ENCODE measurements at places on chromosomes 7 and 10. TPM values are rescaled to one million over a fixed set of nuclear protein-coding genes. Genes with fewer than 3 reads are reported as not detected.

GRCh38 chr7:21743493-21743892 is 200.7 kb downstream of the DNAH11 start:
- DNase-seq, result no peak

- DNase-seq, result no peak
These were observed 13.2 kb downstream of the TMEM273 start for GRCh38 chr10:49174926-49175500.

- peak; percentile 48 for DNase-seq
These were observed 1043.2 kb upstream of the C7orf33 start for GRCh38 chr7:147547252-147547897.

- no peak for DNase-seq
These were observed 171.2 kb downstream of the DNAJB6 start for GRCh38 chr7:157507987-157508386.

GRCh38 chr7:3073763-3074458 is 30.2 kb upstream of the CARD11 start:
- DNase-seq, result peak; percentile 26

FRG2B gene
- polyA plus RNA-seq, result not detected

- no peak for DNase-seq
These were observed 51.3 kb downstream of the ODAD2 start for GRCh38 chr10:27947540-27947939.

DNA sequence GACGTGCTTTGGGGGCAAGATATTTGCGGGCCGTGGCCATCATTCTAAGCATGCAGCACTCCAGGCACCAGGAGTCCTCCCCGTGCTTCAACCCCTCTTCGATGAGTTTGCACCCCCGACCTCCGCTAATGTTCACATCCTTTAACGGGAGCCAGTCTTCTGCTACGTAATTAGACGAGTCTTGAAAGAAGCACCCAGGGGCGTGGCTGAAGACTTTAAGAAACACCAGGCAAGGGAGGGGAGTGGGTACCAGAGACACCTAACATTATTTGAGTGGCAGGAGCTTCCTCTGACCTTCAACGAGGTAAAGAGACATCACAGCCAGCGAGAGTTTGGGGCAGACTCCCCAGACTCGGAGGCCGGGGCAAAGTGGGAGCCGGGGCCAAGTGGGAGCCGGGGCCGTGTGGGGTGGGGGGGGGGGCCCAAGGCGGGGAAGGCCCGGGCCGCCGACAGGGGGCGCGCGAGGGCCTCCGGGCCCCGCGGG is 31.1 kb upstream of the TOMM7 start:
- DNase-seq, result no peak

DNA sequence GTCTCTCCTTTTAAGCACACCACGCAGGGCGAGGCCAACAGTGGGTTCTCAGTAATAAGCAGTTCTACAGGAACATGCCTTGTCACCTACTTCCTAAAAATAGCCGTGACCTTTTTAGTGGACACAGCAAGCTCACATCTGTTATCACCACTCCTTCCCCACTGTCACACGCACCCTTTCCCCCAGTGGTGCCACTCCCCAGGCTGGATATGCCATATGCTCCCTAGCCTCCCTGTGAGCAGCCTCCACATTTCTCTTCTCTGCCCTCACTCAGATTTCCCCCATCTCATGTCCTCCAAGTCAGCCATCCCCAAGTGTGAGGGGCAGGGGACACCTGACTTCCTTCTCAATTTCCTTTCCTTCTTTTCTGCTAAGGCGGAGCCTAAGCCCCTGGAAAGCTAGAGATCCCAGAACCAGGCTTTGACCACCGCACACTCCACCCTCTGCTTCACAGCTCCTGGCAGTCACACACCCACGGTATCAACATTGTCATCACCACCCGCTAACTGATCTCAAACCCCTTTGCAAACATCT is 3.7 kb downstream of the ANXA11 start:
- DNase-seq, result no peak

CYP2W1 gene
- polyA plus RNA-seq, result not detected

DNA sequence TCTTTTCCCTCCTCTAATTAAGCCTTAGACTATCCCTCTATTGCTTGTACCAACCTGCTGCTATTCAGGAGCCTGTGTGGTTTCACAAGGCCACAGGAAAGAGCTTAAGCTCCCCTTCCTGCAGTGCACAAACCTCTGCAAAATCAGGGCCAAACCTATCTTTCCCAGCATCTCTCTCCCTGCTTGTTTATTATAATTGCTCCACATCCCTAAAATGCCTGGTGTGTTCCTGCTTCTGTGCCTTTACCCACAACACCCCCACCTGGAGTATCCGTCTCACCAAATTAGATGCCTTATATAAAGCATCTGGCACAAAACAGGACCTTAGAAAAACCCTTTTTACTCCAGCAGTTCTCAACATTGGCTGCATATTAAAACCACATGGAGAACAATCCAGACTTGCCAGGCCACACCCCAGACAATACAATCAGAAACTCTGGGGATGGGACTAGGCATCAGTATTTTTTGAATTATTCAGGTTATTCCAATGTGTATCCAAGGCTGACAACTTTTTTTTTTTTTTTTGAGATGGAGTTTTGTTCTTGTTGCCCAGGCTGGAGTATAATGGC is 16.7 kb downstream of the SEC31B start:
- DNase-seq, result no peak

GRCh38 chr7:41977151-41977651 is 259.8 kb downstream of the GLI3 start:
- DNase-seq, result peak; percentile 41

- no peak for DNase-seq
These were observed 240.5 kb downstream of the ETV1 start for GRCh38 chr7:13748998-13749397.

DNA sequence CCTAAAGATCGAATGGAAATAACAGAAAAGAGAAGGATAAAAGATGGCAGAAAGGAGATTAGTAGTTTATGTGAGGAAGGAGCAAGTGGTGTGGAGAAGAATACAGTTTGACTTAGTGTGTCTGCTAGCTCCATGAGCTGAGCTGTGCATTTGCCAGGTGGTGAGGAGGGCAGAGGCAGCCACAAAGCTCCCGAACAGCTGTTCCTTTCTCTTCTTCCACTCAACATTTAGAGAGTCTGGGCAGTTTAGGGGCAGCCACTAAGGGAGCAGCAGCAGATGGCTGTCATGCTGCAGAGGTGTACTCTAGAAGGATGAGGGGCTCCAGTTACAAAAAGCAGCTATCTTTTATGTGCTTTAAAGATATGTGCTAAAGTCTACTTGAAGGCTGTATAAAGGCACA is 674.4 kb downstream of the GRM8 start:
- DNase-seq, result no peak

GRCh38 chr10:44946205-44946604 is 13.4 kb upstream of the RASSF4 start:
- no peak for DNase-seq

ZNF804B gene
- not detected for polyA plus RNA-seq

GNG11 gene
- 0.31 TPM for polyA plus RNA-seq

DNA sequence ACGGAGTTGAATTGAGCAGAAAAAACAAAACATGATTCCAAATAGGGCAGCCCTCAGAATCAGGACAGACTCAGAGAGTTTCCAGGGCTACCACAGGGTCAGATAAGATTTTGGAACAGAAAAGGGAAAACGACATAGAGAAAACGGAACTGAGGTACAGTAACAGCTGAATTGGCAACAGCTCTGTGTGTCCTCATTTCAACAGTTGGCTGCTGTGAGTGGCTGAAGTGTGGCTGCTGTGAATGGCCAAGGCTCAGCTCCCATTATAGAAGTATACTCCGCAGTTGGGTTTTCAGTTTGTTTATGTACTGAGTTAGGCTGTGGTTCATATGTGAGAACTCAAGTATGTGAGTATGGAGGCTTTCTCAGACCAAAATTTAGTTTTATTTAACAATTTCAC is 32.0 kb downstream of the ANTXRL start:
- DNase-seq, result no peak

DNA sequence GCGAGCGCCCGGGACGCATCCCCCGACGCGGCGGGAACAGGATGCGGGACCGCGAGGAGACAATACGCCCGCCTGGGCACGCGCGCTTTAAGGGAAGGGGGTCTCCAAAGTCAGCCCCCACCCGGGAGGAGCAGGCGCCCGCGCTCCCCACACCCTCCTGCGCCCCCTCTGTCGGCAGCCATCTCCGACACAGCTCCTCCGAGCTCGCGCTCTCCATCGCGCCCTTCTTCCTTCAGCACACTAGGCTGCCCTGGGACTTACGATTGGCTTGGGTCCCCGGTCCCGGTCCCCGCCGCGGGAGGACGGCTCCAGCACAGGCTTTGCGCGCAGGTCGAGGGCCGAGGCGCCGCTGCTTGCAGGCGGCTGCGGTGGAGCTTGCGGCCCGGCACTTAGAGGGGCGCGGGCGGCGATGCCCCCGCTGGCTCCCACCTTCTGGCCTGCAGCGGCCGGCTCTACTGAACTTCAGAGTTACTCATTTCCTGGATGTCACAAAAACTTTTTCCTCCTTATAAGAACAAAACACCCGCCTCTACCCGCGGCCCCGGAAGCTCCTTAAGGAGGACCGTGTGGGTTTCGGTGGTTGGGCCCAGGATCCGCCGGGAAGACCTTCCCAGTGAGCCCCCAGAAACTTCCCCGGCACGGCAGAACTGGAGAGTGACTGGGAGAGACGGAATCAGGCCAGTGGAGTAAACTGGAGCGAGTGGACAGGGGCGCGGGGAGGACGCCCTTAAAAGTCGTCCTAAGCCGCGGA is at the start of gene ITPRIP:
Gene ITPRIP (minus strand): TSS at position 481 of the 751 bp plus-strand sequence. CDS start 22,414 bp downstream, outside the sequence.
- peak; percentile 82 for DNase-seq

DNA sequence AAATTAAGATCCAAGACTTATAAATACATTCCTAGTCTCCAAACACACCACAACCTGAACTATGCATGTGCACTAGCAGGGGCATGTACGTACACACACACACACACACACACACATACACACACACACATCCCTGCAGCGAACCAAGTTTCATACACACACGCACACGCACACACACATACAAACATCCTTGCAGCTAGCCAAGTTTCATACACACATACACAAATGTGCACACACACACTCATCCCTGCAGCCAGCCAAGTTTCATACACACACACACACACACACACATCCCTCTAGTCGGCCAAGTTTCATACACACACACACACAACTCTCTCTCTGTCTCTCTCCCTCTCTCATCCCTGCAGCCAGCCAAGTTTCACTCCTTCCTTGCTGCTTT is 82.7 kb upstream of the WIPF3 start:
- DNase-seq, result peak; percentile 5

DNA sequence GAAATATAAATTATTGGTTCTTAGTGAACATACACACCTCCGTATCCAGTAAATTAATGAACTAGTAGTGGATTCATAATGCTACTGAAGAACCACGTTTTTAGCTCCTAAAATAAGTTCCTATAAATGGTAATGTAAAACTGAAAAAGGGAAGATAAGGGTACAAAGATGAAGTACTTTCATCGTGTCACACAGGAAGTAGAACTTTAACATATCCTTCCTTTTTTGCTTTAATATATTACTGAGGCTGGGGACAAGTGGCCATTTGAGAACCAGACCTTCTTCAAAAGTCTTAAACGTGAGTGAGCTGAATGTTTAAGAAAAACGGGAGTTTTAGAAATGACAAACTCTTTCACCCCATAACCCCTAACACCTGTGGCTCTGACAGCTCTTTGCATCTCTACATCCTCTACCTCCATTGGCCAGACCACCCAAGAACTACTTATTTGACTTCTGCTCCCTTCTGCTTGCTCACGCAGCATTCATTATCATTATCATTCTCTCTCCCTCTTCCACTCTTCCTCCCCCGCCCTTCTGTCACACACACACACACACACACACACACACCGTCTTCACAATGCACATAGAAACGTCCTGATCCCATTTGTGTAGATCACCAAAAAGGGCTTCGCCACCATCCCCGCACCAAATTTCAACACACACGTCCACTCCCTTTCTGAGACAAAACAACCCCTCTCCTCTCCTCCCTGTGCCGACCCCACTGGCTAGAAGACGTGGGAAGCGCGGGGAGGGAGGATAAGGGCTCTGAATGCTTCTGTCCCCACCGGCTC is 677 bp downstream of the SKAP2 start:
- peak; percentile 72 for DNase-seq

DNA sequence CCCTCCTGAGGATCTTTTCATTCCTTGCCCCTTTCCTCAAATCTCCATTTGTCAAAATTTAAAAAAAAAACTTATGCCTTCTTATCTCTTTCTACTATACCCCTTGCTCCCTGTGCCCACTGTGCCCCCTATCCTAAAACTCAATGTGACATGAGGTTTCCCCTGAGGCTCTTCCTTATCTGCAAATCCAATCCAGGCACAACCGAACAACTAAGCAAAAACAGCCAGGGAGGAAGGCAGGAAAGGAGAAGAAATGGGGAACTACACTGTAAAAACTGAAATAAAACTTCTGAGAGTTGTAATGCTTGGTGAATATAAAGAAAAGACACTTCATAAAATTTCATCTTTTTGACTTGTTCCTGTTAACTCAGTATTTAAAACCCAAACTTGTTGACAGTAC is 54.2 kb downstream of the CRPPA start:
- DNase-seq, result no peak

FAM25G gene
- polyA plus RNA-seq, result 1.4 TPM

ASAH2 gene
- 0.45 TPM for polyA plus RNA-seq

PITRM1 gene
- polyA plus RNA-seq, result 71.5 TPM

DNA sequence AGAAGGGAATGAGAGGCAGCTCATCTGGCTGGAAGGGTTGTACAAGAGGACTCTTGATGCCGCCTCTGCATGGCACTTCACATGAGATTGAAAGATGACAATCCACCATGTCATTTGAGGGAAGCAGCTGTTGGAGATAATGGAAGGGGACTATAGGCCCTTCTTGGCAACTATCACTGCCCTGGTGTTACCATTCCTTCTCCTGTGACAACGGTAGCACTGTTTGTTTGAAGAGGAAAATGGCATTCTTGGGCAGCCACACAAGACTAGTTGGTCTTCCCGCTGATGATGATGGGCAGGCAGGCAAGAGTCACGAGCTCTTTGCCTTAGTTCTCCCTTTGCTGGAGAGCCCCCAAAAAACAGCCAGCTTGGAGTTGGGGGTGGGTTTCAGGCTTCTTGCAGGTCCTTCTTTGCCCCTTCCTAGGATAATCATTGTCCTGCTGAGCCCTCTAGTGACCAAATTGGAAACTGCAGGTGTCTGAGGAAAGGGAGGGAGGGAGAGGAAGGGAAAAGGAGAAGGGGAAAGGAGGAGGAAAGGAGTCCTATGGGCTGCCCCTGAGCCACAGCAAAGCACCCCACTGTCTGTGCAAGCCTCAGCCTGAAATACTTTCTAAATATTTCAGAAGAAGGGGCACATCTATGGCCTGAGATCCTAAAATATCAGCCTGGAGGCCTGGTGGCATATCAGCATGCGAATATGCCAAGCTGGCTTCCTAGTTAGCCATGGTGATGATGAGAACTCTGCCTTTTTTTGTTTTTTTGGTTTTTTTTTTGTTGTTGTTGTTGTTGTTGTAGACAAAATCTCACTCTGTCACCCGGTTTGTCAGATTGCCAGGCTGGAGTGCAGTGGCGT is 165.6 kb upstream of the KMT2E start:
- DNase-seq, result peak; percentile 25

DNA sequence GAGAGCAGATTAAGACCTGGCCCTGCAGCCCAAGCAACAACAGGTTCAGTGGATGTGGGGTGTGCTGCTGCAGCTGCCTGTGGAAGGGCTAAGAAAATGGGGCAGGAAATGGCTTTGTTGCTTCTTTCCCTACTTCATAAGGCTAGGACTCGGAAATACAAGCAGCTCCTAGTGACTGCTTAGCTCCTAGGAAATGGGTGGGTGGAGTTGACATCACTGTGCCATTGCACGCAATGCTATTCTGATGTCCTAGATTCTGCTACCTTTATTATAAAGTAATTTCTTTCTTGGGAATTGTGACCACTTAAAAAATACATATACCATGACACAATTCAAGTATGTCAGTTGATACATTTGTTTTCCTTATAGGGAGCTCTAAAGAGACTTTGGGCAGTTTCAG is 155.8 kb downstream of the FANK1 start:
- DNase-seq, result no peak

GHRHR gene
- not detected for polyA plus RNA-seq

CYP26A1 gene
- polyA plus RNA-seq, result not detected

- no peak for DNase-seq
These were observed 170.2 kb upstream of the BET1 start for GRCh38 chr7:94174375-94174774.
